ENCODE measurements at places on chromosomes 2 and 18.

DNA sequence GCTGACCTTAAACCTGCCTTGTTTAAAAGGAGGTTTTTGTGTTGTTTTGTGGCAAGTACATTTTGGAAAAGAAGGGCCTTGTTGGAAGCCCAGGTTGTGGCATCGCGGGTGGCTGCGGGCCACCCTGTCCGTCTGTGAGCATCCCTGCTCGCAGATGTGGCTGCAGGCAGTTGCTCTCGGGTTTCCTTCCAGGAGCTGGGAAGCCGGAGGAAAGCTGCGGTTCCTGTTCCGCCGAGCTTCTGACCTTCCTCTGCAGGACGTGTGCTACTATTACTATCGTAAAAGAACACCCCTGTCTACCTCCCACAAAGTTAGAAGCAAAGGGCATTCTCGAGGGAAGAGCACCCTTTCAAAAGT lies 766 bp downstream of the MFF start:
- no peak for DNase-seq

GRCh38 chr18:44764863-44765262 lies 84.2 kb downstream of the SETBP1 start:
- DNase-seq: no peak

DNA sequence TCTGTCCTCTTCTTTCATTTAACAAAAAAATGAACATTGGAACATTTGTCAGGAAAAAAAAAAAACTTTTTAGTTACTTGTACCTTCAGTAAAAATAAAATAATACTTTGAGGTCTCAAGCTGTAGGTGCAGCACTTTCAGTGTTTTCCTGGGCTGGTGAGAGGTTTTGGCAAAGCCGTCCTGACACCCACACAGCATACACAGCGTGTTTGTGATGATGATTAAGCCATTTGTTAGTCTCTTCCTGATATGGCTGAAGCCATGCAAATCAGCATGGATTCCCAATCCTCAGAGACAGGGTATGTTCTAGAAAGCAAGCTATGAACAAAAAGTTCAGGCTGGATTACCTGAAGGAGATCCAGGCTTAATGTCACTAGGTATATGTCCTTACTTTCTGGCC lies 236.8 kb downstream of the ZNF516 start:
- DNase-seq: no peak

DNA sequence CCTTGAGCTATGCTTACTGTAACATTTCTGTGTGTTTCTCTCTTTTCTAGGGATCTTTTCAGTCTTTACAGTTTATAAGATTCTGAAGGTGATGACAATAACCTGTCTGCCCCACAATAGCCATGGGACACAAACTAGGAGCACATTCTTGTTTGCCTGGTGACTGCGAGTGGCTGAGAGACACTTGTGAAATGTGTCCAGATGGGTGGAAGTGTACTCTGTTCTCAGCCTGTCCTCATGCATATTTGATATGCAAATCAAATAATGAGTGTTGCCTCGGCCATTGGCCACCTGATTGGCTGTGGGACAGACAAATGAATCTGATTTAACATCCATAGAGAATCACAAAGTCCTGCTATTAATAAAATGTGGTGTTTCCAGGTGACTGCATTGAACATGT lies 246.2 kb downstream of the HNMT start:
- no peak for DNase-seq

- no peak for DNase-seq
Observed at GRCh38 chr2:109380502-109381326, 233.1 kb downstream of the SEPTIN10 start.

- DNase-seq: no peak
Observed at GRCh38 chr2:145060876-145061275, 541.0 kb upstream of the ZEB2 start.

GRCh38 chr2:85770786-85771409 lies 17.1 kb downstream of the ATOH8 start:
- no peak for DNase-seq

DNA sequence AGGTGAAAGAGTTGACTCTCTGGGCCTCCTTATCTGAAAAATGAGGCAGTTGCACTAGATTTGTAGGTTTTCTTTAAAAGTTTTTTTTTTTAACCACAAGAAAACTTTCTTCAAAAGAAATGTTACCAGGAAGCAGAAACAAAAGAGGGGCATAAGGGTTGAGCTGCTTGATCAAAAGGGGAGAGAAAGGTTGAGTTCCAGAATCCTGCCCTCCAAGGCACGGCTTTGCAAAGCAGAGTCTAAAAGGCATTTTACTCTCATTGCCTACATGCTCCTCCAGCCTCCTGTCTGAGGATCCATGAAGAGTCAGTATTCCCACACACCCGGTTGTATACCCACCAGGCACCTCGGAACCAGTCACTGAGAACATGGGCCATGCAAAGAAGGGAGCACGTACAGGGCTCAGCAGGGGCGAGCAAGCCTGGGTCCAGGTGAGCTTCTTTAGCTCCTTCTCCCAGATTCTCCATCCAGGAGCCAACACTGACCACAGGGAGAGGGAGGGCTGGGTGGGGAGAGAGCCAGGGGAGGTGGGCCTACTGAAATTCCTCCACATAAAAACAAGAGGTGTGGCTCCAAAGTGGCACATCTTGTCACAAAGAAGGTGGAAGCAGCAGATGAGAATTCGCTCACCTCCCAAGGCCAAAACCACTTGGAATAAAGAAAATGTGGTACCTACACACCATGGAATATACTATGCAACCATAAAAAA lies 116.0 kb upstream of the EPC2 start:
- no peak for DNase-seq

DNA sequence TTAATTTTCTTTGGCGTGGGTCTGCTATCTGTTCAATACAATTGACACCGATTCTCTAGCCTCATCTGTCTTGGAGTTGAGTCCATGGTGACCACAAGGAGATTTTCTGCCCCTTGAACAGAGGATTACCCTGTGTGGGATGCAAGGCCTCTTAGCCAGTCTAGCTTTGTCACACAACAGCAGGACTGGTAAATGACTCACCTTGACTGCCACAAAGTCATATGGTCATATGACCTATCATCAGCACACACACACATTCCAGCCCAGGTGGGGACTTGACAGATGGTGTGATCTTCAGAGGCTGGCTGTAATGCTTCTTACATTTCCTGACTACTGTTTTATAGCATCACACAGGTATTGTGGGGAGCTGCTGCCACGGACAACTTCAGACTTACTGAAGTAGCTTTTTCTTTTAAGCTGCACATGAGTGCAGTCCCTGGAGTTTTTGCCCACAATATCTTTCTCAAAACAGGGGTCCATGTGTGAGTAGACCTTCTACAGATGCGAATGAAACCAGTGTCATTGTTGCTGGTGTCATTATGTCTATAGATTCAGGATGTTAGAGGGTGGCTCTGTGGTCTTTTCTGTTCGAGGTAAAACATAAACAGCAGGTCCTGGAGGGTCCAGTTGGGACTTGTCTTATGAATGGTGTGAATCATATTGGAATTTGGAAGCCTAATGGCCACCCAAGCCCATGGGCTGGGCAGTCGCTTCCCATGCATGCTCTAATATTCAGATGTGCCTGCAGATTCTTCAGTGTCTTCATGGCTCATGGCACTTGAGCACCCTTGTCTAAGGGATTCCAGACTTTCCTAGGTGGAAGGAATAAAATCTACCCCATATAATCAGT lies 18.6 kb upstream of the ACOXL start:
- DNase-seq: no peak

DNA sequence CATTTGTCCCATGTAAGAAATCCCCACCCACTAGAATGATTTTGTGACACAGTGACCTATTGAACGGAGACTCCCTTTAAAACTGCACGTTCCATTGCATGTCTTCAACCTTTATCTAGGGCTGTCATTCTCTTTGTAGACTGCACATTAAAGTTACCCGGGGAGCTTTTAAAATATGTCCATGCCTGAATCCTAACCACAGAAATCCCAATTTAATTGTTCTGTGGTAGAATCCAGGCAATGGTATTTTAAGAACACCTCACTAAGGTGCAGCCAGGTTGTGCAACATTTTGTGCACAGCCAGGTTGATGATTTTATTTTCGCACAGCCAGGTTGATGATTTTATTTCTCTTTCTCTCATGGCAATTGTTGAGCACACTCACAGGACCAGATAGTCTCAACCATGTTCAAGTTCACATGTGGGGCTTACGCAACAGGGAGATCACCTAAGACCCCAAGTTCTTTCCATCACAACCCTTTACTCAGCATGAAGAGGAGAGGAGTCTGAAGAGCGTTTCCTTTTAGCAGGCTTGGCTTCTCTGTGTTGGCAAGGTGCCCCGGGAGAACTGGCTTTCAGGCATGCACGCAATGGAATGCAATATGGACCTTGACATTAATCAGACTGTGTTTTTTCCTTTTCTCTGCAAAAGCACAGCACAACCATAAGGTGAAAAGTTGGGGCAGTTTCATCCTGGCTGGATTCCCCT lies 467.3 kb upstream of the ETAA1 start:
- DNase-seq: no peak

DNA sequence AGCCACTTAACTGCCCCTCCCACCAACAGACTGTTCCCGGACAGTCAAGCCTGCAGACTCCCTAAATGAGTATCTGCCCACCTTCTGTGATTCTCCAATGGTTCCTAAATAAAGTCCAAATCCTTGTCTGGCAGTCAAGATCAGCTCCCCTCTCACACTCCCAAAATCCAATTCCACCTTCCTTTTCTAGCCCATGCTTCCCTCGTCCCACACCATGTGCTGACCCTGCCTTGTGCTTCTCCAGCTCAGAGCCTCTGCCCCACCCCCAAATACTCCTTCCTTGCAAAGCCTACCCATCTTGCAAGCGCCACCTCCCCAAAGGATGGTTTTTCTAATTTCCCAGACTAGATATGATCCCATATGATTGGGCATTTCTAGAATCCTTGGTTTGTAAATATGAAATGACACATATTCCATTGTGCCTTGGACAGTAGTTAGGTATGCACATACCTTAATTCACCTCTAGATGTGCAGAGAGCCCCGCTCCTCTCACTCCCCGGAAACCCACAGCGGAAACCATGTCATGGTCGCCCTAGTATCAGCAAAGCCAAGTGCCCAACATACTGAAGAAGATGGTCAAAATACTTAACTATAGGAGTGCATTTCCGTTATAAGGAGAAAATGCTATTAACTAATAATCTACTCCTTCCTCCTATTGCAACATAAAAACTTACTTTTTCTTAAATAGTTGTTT lies 97.2 kb downstream of the KCTD1 start:
- DNase-seq: no peak

DNA sequence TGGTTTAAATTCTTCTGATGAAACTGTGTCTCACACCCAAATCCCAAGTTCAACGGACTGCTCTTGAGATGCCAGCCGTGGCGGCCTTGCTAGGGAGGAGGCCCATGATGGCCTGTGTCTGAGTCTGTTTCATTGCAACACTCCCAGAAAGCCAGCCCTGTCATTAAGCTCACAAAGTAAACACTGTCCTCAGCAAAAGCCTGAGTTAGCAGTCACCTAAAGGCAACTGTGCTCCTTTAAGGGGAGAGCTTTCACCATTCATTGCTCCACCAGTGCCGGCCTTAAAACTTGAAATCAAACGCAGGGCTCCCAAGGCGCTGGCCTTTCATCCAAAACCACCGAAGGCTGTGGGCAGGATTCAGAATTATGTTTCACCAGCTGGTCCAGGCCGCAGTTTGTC lies 42.5 kb upstream of the PPP1CB start:
- no peak for DNase-seq

GRCh38 chr18:7568426-7568825 lies 1.3 kb downstream of the PTPRM start:
- DNase-seq: no peak

DNA sequence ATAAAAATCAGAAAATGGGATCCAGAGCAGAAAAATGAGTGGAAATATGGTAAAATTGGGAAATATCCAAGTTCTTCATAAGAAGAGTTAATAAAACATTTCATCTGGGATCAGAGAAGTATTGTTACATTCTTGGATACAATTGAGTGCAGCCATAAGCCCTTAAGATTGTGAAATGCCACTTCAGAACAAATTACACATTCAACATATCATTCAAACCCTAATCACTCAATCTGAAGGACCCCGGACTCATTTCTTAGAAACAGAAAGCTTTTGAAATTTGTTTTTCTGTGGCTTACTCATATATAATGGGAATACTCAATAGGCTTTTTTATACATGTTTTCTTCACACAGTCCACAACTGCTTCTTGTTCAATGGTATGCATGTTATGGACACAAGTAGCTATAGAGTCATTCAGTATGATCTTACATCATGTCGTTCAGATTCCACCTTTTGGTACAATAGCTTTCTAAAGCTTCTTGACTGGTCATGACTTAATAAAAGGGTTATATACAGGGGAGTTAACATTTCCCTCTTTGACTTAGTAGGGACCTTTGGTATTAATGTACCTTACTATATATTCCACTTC lies 39.9 kb downstream of the SCN7A start:
- no peak for DNase-seq

GRCh38 chr2:144650907-144651306 lies 131.0 kb upstream of the ZEB2 start:
- DNase-seq: no peak

- no peak for DNase-seq
Observed at GRCh38 chr2:169069833-169070232, 470 bp downstream of the DHRS9 start.

- no peak for DNase-seq
Observed at GRCh38 chr2:100944617-100945432, 57.3 kb upstream of the RPL31 start.

- no peak for DNase-seq
Observed at GRCh38 chr2:23526114-23526513, 141.1 kb downstream of the KLHL29 start.

GRCh38 chr2:192030856-192031255 lies 163.9 kb downstream of the TMEFF2 start:
- no peak for DNase-seq

- DNase-seq: peak; percentile 58
Observed at GRCh38 chr2:169109502-169110409, 40.4 kb downstream of the DHRS9 start.
